ENCODE measurements at places on chromosomes 16 and 17. TPM values are rescaled to one million over a fixed set of nuclear protein-coding genes. Genes with fewer than 3 reads are reported as not detected.
A peak's percentile ranks its signal among the peaks of the same experiment; 100 is the strongest.

DNA sequence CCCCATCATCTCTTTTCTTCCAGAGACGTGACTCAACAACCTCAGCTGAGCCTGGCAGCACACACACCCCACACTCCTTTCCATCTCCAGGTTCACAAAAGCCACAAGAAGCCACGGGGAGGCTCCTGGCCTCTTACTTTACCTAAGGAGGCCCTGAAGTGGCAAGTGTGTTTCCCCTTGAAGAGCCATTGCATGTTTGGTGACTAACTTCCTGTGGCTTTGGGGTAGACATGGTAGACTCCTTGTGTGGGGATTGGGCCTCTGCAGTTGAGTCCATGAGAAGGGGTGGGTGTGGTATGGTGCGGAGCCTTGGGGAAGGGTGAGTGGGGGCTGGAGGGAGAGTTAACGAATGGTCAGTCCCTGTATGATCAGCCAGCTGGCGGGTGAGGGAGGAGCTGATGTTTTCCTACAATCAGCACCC lies 24.2 kb downstream of the SAP30BP start:
- H3K27ac ChIP-seq: no peak overlapping the region
- H3K27me3 ChIP-seq: no peaks in the 10 kb centered on the region

DNA sequence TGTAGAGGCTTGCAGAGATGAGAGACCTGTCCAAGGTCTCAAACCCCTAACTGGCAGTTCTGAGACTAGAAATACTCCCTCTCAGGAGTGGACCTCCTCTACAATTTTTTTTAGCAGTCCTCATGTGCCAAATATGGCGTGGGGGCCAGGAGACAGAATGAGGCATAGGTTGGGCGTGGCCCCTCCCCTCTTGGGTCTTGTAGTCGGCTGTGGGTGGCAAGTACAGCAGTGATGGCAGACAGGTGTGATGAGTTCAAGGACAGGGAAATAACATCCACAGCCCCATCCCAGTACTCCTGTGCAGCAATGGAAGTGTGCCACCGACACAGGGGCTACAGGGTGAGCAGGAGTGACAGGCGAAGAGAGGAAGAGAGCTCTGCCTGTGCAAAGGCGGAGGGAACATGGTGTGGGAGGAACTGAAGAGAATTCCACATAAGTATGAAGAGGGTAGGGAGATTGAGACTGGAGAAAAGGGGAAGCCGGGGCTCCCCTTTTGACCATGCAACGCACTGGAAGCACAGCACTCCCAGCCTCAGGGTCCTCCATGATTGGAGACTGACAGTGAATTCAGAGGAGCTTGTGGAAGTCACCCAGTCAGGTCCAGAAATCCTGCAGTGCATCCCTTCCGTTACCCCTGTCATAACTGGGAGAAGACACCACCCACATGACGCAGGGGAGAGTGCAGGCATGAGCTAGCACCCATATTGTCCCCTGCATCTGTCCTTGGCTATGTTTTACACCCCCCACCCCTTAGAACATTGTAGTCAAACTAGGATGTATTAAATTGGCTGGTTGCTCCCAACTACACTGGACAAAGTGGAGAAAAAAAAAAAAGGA lies 14.8 kb upstream of the CETP start:
- peaks cover 69% of the 10 kb centered on the region for H3K36me3 ChIP-seq
- H3K4me3 ChIP-seq: no peak overlapping the region
- no peaks in the 10 kb centered on the region for H3K4me1 ChIP-seq
- DNase-seq: no peak
- H3K27me3 ChIP-seq: no peaks in the 10 kb centered on the region
- H3K27ac ChIP-seq: no peak overlapping the region

DNA sequence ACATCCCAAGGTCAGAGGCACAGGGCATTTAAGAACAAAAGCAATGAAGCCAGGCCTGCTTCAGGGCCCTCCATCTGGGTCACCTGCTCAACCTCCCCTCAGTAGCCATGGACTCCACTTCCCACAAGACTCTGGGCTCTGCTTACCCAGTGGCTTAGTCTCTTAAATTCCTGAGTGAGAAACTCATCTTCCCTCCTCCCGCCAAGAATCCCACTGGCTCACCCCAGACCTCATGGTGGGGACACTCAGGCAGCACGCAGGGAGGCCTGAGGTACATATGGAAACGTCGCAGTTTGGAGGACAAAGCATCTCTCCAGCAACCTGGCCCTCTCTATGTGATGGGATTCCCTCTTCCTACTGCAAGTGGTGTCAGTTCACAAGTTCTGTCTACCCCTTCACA lies 326.7 kb upstream of the CDH5 start:
- H3K27ac ChIP-seq: no peak overlapping the region
- H3K4me1 ChIP-seq: peaks cover 5% of the 10 kb centered on the region
- no peaks in the 10 kb centered on the region for H3K36me3 ChIP-seq
- H3K4me3 ChIP-seq: no peak overlapping the region
- no peak for DNase-seq

DNA sequence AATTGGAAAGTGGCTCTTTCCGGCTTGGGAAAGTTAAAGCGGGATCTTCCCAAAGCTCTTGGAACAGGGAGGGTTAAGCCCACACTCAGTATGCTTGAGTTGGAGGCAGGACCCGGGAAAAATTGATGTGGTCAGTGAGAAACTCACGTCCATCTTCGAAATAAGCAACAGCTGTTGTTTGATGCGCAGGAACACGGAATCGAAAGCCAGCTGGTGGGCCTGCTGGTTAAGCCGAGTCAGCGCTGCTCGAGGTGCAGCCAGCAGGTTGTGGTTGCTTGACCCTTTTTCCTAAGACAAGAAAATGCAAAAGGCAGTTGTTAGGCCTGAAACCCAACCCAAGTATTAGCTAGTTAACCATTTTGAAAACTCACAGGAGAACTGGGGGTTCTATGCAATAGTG lies 49.4 kb downstream of the COG7 start:
- no peak overlapping the region for H3K27ac ChIP-seq
- no peak for DNase-seq
- no peak overlapping the region for H3K4me3 ChIP-seq
- H3K4me1 ChIP-seq: no peaks in the 10 kb centered on the region

- H3K4me1 ChIP-seq: no peaks in the 10 kb centered on the region
- no peak for DNase-seq
- H3K27ac ChIP-seq: no peak overlapping the region
- H3K4me3 ChIP-seq: no peak overlapping the region
- H3K36me3 ChIP-seq: peaks cover 85% of the 10 kb centered on the region
These were observed 29.7 kb downstream of the DUSP14 start for GRCh38 chr17:37519251-37519985.

GRCh38 chr17:56678249-56679114 lies 85.0 kb downstream of the NOG start:
- peak; percentile 22 for DNase-seq
- peak overlapping the region; percentile 7 for H3K4me3 ChIP-seq

- no peaks in the 10 kb centered on the region for H3K4me1 ChIP-seq
- no peaks in the 10 kb centered on the region for H3K27me3 ChIP-seq
- peak; percentile 22 for DNase-seq
- no peaks in the 10 kb centered on the region for H3K36me3 ChIP-seq
These were observed 13.5 kb downstream of the SPPL2C start for GRCh38 chr17:45857977-45858708.

GRCh38 chr17:43641416-43641815 lies 20.3 kb downstream of the MEOX1 start:
- no peaks in the 10 kb centered on the region for H3K27me3 ChIP-seq
- H3K27ac ChIP-seq: no peak overlapping the region
- H3K4me3 ChIP-seq: no peak overlapping the region
- no peaks in the 10 kb centered on the region for H3K36me3 ChIP-seq
- no peak for DNase-seq

DNA sequence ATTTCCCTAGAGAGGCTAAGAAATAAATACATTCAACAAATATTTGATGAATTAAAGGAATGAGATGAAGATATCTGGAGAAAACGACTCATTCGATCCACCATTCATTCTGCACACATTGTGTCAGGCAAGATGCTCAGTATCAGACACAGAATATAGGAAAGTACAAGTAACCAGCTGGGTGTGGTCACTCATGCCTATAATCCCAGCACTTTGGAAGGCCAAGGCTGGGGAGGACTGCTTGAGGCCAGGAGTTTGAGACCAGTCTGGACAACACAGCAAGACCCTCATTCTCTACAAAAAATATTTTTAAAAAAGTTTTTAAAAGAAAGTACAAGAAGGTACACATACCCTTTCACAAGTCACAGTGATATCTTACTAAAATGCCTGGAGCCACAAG lies 42.3 kb downstream of the CRLF3 start:
- H3K4me1 ChIP-seq: no peaks in the 10 kb centered on the region
- H3K27ac ChIP-seq: no peak overlapping the region
- no peak overlapping the region for H3K4me3 ChIP-seq
- H3K36me3 ChIP-seq: no peaks in the 10 kb centered on the region
- DNase-seq: no peak

DNA sequence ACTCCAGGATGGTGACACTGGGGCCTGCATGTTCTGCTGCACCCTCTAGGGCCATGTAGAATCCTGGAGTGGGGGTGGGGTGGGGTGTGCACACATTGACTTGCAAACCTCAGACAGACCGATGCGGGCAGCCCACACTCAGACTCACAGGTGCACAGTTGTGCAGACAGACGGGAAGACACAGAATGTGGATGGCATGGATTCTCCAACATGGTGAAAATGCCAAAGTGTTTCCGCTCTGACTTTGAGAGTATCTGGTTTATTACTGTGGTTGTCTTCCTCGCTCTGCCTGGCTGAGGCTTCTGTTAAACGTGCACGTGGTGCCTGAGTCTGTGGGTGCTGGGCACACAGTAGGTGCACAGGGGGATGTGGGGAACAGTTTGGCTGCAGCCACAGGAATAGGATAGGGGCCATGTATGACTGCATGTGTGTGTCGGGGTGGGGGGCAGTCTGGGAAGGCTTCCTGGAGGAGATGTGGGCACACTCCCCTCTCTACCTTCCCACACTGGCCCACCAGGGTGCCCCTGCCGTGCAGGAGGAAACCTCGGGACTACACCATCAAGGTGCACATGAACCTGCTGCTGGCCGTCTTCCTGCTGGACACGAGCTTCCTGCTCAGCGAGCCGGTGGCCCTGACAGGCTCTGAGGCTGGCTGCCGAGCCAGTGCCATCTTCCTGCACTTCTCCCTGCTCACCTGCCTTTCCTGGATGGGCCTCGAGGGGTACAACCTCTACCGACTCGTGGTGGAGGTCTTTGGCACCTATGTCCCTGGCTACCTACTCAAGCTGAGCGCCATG lies 9.0 kb upstream of the ADGRG3 start:
- no peaks in the 10 kb centered on the region for H3K36me3 ChIP-seq
- DNase-seq: no peak
- H3K4me1 ChIP-seq: no peaks in the 10 kb centered on the region
- no peaks in the 10 kb centered on the region for H3K27me3 ChIP-seq

DNA sequence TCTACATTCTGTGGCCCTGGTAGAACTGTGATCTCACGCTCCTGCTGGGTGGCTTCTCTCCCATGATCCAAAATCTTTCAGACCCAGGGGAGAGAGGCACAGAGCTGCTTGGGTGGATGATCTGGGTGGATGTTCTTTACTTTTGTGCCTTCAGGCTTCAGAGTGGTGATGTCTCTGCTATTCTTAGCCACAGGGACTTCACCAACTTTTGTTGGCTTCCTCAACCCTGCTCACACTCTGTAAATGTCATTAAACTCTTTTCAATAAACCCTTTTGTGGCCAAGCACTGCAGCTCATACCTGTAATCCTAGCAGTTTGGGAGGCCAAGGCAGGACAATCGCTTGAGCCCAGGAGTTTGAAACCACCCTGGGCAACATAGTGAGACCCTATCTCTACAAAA lies 7.6 kb downstream of the CLEC10A start:
- no peak for DNase-seq
- H3K4me1 ChIP-seq: no peaks in the 10 kb centered on the region
- no peak overlapping the region for H3K4me3 ChIP-seq
- H3K36me3 ChIP-seq: no peaks in the 10 kb centered on the region
- H3K27ac ChIP-seq: no peak overlapping the region
- H3K27me3 ChIP-seq: no peaks in the 10 kb centered on the region

DOC2A gene
- 4.0 TPM for polyA plus RNA-seq

- H3K4me3 ChIP-seq: no peak overlapping the region
- H3K27ac ChIP-seq: no peak overlapping the region
- H3K4me1 ChIP-seq: peaks cover 32% of the 10 kb centered on the region
- H3K27me3 ChIP-seq: no peaks in the 10 kb centered on the region
- peak; percentile 61 for DNase-seq
These were observed 12.4 kb downstream of the ZNF213 start for GRCh38 chr16:3147046-3147756.

DNA sequence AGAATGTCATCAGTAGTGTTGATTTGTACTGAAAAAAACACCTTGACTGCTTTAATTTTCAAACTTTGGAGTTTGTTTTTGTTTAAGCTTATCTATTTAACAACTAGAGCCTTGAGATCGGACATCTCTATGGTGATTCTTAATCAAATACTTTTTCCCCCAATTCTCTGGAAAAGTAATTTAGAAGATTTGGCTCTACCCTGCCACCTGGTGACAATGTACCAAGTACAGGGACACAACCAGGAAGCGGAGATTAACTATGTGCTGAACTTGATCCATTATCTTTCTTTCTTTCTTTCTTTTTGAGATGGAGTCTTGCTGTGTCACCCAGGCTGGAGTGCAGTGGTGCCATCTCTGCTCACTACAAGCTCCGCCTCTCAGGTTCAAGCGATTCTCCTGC lies 30.8 kb downstream of the USP43 start:
- no peaks in the 10 kb centered on the region for H3K4me1 ChIP-seq
- no peaks in the 10 kb centered on the region for H3K27me3 ChIP-seq
- no peak overlapping the region for H3K4me3 ChIP-seq
- peak; percentile 10 for DNase-seq
- H3K27ac ChIP-seq: no peak overlapping the region

ZNF267 gene
- 9.6 TPM for polyA plus RNA-seq

ACAP1 gene
- polyA plus RNA-seq: 11.3 TPM

KIAA0513 gene
- polyA plus RNA-seq: 7.4 TPM

DNA sequence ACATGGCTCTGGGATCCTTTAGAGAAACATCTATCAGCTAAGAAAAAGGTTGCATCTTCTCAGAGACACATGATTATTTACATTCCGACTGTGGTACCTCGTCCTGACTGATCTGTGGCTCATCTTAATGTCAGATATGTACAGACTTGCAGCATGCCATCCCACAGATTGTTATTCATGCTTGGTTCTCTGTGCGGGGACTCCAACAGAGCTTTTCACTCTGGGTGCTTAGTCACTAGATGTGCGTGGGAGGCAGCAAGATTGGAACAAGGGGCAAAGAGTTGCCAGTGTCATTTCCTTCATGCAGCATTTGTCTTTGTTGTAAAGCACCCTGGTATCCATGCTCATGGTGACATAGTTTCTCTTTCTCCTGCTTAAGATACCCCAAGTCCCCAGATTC lies 179.1 kb upstream of the CACNG5 start:
- H3K4me1 ChIP-seq: no peaks in the 10 kb centered on the region
- no peak overlapping the region for H3K27ac ChIP-seq
- DNase-seq: no peak
- no peak overlapping the region for H3K4me3 ChIP-seq
- no peaks in the 10 kb centered on the region for H3K27me3 ChIP-seq

KRTAP4-6 gene
- polyA plus RNA-seq: not detected

DPEP3 gene
- polyA plus RNA-seq: 0.08 TPM

Measured in left lung (tissue), 14 donors.